ENCODE measurements at places on chromosomes 5 and 9. TPM values are rescaled to one million over a fixed set of nuclear protein-coding genes. Genes with fewer than 3 reads are reported as not detected.

DNA sequence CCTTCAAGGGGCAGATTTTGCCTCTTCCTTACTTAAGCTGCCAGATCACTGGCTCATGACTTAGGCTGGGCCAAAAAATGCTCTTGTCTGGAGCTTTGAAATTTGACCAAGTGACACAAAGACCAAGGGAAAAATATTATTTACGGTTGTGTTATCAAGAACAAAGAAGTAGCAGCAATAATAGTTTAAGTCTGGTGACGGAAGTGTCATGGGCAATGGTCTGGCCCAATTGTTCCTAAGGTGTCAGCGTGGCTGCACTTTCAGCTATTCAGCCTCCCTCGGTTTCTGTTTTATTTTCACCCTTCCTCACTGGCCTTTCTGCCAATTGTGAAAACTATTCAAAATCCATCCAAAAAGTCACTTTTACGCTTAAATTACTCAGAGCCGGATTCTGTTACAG lies 185.3 kb downstream of the CDH18 start:
- DNase-seq, result no peak

DNA sequence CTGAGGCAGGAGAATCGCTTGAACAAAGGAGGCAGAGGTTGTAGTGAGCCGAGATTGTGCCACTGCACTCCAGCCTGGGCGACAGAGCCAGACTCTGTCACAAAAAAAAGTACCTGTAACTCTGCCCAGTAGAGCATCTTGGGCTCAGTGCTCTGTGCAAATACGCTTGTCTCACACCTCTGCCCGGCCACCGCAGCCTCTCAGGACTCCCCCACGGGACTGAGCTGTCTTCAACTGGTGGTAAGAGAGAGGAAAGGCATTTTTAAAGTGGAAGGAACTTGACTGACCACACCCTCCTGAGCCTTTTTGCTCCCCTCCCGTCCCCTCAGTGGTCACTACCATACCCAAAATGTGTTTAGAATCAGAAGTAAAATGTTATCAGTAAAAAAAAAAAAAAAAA lies 174.3 kb upstream of the PIK3R1 start:
- no peak for DNase-seq

DNA sequence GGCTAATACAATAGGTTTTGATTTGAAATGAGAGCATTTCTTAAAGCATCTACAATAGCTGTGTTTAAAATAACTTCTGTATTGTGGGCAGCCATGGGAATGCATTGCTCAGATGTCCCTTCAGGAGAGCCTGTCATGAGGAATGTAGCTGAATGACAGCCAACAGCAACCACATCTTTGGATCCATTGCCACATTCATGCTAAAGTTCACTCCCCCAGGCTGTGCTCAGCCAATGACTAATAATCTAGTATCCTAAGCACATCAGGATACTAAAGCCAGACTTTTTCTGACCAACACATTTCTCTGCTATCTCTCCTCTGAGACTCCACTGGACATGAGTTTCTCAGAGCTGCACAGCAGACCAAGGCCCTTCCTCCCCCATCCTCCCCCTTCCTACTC lies 45.5 kb downstream of the HTR1A start:
- no peak for DNase-seq

- no peak for DNase-seq
Measured at GRCh38 chr9:109421026-109421970, 76.8 kb downstream of the PTPN3 start.

GRCh38 chr9:136588663-136589464 lies 43.0 kb upstream of the NOTCH1 start:
- no peak for DNase-seq

DNA sequence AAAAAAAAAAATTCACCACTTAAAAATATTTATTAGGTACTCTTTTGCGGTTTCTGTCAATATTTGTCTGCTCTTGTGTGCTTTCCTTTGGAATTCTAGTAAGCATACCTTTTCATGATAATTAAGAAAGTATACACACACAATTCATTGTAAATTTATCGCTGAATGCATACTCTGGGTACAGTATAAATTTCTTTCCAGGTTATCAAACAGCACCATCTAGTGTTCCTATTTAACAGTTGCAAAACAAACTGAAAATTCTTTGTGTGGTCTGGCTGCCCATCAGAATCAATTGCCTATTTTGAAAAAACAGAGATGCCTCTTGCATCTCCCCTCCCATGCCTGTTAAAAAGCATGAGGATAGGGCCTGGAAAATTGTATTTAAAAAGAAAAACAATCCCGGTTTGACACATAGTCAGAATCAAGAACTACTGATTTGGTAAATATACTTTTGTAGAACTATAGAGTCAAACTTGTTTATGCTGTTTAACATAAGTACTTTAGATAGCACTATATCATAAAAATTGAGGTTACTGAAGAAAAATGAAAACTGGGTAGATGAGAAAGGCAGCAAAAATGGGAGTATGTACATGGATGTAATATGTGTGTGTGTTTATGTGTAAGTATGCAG lies 16.2 kb downstream of the PGGT1B start:
- DNase-seq, result no peak

DNA sequence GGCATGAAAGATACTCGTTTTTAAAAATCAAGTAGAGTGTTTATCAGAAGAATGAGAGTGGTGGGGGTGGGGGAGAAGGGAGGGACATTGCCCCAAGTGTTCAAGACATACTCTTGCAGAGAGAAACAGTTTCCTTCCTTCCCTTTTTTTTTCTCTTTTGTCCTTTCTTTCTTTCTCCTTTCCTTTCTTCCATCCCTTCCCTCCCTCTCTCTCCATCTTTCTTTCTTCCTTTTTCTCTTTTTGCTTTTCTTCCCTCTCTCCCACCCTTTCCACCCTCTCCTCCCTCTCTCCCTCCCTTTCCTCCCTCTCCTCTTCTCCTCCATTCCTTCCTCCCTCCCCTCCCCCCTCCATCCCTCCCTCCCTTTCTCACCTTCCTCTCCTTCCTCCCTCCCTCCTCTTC lies 478.3 kb upstream of the EDIL3 start:
- no peak for DNase-seq

DNA sequence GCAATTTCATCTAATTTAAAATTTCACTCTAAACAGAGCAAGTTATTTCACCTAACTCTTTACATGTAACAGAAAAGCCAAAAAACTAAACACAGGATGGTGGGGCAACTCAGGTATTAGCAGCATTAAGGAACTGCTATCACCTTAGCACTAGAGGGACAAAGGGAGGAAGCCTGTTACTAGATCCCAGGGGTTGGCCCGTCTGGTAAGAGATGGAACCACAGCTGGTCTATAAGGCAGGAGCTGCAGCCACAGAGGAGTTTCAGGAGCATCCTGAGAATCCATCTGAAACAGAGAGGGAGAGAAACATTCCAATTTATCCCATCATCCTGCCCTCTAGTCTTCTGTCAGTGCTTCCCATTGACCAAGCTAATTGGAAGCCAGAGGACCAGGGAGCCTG lies 300.3 kb downstream of the MRPS30 start:
- no peak for DNase-seq

DNA sequence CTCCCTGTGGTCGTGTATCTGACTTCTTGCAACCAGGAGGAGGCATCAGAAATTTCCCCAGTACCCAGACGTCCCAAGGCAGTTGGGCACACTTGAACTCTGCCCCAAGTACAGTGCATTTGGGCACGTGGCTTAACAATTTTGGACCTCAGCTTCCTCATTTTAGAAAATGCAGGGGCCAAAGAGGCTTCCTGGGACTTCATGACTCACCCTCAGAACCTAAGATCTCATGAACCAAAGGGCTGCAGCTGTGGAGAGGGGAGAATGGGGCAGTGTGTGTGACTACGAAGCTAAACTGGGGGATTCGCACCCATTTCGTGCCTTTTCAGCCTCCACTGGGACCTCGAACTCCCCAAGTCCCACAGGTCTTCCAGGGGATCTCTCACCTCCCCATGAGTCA lies 59.2 kb downstream of the SYK start:
- DNase-seq, result no peak

GRCh38 chr5:129382921-129383672 lies 77.0 kb upstream of the ADAMTS19 start:
- DNase-seq, result no peak

DNA sequence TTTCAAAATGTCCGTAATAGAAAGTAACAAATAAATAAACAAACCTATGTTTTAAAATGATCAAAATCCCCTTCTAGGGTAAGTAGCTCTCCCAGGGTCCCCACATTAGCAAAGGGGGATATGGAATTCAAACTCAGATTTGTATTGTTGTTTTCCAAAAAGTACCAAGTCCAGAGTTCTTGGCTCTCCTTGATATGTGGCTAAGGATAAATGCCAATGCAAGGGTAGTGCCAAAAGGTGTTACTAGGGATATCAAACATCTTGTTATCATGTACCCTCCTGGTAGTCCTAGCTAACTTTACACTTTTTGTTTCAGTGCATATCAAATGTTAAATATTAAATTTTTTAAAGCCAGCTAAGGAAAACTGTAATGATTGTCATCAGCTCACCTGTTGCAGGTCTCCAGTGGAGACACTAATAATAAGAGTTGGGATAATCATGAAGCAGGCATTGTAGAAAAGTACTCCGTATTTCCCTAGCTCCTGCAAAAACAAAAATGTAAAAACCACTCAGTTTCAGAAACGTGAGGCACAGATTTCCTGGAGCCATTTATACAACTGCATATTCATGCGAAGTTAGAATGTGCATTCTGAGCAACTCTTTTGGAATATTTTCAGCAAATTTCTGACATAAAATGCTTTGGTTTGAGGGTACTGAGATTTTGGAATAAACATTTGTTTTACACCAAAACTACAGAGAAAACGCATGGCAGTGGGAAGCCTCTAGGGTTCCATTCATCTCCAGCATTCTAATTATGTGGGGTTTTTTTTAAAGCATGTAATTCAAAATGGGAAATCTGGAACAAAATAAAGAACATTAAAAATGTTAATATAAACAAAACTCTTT lies 39.8 kb downstream of the SLC35D2 start:
- DNase-seq, result no peak

Gene CLIC3
- total RNA-seq, result 11.3 TPM
